Activated CD4-positive, alpha-beta memory T cell treated with anti-CD3 and anti-CD28 coated beads, Interleukin-2, amount 10 ng/mL, durations not matched to agents 7 days and 5 days (primary cell): ENCODE measurements at places on chromosomes 12 and 14. TPM values are rescaled to one million over a fixed set of nuclear protein-coding genes. Genes with fewer than 3 reads are reported as not detected.

IQSEC3 gene
- total RNA-seq: 0.33 TPM

DNA sequence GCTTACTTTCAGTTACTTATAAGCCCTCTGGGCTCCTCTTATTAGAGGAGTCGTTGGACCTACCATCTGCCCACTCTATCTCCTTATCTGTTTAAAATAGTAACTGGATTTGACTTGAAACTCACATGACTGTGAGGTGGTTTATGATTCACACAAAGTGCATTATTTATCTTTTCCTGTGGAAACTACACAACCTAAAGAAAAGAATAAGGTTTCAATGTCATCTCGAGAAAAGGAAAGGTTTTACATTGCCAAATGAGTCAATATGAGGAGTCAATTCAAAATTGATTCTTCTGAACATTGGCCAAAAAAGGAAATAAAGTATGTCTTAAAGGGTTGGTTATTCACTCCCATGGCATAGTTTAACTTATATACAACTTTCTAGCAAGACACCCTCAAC, 225.0 kb upstream of the G2E3 start:
- DNase-seq: no peak
- peaks cover 2% of the 10 kb centered on the region for H3K4me1 ChIP-seq
- no peaks in the 10 kb centered on the region for H3K36me3 ChIP-seq
- no peak overlapping the region for H3K27ac ChIP-seq
- H3K27me3 ChIP-seq: no peaks in the 10 kb centered on the region
- H3K4me3 ChIP-seq: no peak overlapping the region

TFCP2 gene
- 34.3 TPM for total RNA-seq

DNA sequence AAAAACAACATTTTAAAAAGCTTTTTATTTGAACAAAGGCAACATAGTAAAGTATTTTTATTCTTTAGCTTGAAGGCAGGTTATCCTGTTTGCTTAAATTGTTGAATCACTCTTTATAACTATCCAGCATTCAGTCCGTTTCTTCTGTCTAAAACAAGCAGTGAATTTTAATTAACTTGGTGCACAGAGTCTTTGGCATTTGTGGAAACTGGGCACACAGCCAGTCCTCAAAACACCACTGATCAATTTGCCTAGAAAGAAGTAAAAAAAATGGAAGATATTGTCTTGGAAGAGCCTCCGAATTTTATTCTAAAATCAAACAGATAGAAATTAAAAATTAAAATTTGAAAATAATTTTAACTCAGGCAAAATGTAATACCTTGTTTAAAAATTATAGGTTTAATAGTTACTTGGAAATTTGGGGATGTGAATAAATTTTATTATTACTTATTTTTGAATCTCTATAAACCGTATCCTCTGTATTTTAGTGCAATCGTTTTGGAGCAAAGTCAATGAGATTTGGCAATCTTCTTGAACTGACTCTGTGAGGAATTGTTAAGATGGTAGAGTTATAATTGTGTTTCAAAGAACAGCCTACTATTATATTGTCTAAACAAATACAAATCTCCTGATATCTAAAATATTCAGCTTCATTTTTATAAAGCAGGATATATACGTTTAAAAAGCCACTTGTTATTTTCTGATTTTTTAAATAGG, 927.0 kb downstream of the SLC16A7 start:
- no peaks in the 10 kb centered on the region for H3K4me1 ChIP-seq
- H3K36me3 ChIP-seq: no peaks in the 10 kb centered on the region
- H3K27me3 ChIP-seq: no peaks in the 10 kb centered on the region
- no peak for DNase-seq

GRCh38 chr14:20610002-20610765, 19.0 kb upstream of the RNASE12 start:
- H3K4me1 ChIP-seq: peaks cover 16% of the 10 kb centered on the region
- H3K27me3 ChIP-seq: no peaks in the 10 kb centered on the region
- DNase-seq: peak; percentile 74
- H3K27ac ChIP-seq: no peak overlapping the region
- H3K4me3 ChIP-seq: no peak overlapping the region

- H3K27me3 ChIP-seq: no peaks in the 10 kb centered on the region
- H3K36me3 ChIP-seq: peaks cover 58% of the 10 kb centered on the region
- H3K4me3 ChIP-seq: no peak overlapping the region
- no peaks in the 10 kb centered on the region for H3K4me1 ChIP-seq
- DNase-seq: no peak
- no peak overlapping the region for H3K27ac ChIP-seq
These were observed 15.1 kb downstream of the ZC2HC1C start for GRCh38 chr14:75084513-75084912.

DNA sequence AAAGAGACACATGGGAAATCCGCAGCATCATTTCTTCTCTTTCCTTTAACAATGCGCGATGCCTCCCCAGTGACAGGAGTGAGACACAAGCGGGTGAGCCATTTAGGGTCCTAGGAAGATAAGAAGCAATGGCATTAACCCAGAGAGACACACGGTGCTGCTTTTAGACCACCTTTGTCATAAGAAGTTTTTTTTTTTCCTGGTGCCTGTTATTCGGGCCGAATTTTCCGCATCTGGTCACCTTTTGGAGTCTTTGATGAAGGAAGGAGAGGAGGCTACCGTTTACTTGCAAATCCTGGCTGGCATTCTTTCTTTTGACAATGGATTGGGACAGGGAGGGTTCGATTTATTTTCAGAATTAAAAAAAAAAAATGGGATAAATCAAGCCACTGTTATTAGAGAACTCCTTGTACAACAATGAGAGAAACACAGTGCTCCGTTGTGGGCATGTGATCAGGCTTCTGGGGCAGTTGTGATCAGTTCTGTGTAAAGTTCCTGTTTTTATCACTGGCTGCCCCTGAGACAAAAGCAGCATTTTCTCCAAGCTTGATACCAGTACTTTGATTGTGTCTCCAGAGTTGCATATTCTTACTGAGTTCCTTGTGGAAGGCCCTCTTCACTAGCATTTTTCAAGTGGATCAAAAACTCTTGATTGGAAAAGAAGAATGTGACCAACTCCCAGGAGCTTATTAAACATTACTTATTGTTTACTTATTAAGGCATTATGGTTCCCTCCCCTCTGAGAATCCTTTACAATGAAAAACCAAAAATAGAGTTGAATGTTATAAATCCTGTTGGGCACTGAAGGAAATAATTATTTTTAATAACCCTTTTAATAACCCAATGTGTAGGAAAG, 1.1 kb downstream of the DIP2B start:
- no peaks in the 10 kb centered on the region for H3K27me3 ChIP-seq
- peaks cover 7% of the 10 kb centered on the region for H3K36me3 ChIP-seq
- H3K27ac ChIP-seq: peak overlapping the region; percentile 82
- H3K4me3 ChIP-seq: peak overlapping the region; percentile 86

DNA sequence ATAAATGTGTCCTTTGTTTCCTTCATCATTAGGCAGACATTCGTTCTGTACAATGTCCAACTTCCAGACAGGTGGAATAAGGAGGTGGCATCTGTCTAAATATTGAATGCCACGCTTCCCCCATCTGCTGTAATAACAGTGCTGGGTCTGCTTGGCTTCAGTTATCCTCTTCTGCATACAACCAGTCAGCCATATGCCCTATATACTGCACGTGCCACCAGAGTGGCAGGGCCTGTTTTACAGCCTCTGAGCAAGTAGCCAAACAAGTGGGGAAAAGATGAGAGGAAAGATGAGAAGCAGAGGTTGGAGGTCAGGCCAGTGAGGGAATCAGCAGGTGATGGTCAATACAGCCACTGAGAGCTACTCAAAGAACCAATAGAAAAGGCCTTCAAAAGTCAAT, 55.4 kb downstream of the OTX2 start:
- DNase-seq: no peak
- no peak overlapping the region for H3K27ac ChIP-seq
- H3K27me3 ChIP-seq: peaks cover 1% of the 10 kb centered on the region
- no peak overlapping the region for H3K4me3 ChIP-seq
- no peaks in the 10 kb centered on the region for H3K4me1 ChIP-seq
- no peaks in the 10 kb centered on the region for H3K36me3 ChIP-seq

DNA sequence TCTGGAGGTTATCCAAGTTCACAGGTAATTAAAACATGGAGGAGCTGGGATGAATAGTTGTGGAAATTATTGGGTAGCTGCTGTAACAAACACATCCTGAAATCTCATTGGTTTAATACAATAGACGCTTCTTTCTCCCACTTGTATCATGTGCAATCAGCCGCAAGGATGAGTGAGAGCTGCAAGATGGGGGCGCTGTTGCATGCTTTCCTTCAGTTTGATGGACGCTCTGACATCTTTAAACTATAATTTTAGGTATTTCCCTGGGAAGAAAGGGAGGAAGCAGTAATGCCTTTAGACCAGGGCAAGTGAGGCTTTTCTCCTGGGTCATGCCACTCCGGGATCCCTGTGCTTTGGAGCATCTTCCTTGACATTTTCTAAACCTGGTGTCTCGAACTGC, 178.7 kb downstream of the PAWR start:
- no peaks in the 10 kb centered on the region for H3K27me3 ChIP-seq
- DNase-seq: no peak
- no peak overlapping the region for H3K4me3 ChIP-seq
- H3K36me3 ChIP-seq: no peaks in the 10 kb centered on the region

GRCh38 chr12:83245156-83245555, 558.5 kb downstream of the TMTC2 start:
- no peak overlapping the region for H3K27ac ChIP-seq
- no peaks in the 10 kb centered on the region for H3K4me1 ChIP-seq
- no peaks in the 10 kb centered on the region for H3K27me3 ChIP-seq
- no peaks in the 10 kb centered on the region for H3K36me3 ChIP-seq

DNA sequence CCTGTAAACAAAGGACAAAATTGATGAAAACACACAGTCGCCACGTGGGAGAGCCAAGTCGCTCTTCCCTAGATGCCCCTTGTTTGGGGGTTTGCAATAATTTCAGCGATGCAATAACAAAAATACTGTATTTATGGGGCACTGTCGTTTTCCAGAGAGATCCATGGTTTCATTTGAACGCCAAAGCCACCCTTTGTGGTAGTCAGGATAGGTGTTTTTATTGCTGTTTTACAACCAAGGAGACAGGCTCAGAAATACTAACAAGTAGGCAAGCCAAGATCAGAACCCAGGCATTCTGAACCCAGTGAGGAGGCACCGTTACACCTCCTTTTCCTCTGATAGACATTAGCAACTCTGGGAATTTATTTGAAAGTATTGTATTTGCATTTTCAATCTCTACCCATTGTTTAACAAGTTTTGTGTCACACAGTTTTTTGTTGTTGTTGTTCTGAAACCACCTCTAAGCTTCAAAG, 831 bp upstream of the BTBD7 start:
- H3K27me3 ChIP-seq: no peaks in the 10 kb centered on the region
- H3K4me1 ChIP-seq: peaks cover 42% of the 10 kb centered on the region
- H3K36me3 ChIP-seq: no peaks in the 10 kb centered on the region

DNA sequence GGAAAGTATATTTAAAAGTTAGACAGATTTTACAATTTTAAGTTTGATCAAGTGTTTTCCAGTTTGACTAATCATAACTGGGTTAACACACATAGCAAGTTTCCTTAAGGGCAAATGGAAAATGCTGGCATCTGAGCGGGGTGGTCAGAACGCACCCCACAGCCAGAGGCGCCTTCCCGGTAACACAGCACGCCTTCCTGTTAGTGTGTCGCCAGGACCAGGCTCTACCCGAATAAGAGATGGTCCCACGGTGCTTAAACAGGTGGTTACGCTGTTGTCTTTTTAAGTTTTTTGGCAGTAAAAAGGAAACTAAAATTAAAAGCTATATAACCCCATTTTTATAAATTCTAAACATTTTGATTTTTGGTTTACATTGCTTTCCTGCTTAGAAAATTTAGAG, 28.0 kb downstream of the BDKRB1 start:
- H3K27me3 ChIP-seq: no peaks in the 10 kb centered on the region
- DNase-seq: no peak
- H3K4me3 ChIP-seq: no peak overlapping the region
- H3K4me1 ChIP-seq: no peaks in the 10 kb centered on the region
- H3K27ac ChIP-seq: no peak overlapping the region

- H3K27ac ChIP-seq: no peak overlapping the region
- H3K36me3 ChIP-seq: no peaks in the 10 kb centered on the region
- DNase-seq: no peak
- no peak overlapping the region for H3K4me3 ChIP-seq
These were observed 20.7 kb downstream of the KRT85 start for GRCh38 chr12:52346593-52346992.

DNA sequence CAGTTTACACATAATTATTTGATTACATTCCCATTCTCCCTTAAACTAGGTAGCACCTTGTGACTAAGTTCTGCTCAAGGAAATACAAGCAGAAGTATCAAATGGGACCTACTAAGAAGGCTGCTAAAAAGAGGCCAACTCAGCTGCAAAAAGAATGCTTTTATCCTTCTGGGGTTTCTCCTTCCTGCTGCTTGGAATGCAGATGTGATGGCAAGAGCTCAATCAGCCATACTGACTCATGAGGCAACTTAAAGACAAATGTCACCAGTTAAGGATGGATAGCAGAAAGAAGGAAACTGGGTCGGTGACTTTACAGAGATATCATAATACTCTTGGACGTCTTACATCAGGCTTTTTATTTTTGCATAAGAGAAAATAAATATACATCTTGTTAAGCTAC, 38.0 kb upstream of the RAP1B start:
- no peak overlapping the region for H3K27ac ChIP-seq
- no peak for DNase-seq
- H3K4me3 ChIP-seq: no peak overlapping the region
- H3K27me3 ChIP-seq: peaks cover 3% of the 10 kb centered on the region
- peaks cover 12% of the 10 kb centered on the region for H3K4me1 ChIP-seq
- peaks cover 2% of the 10 kb centered on the region for H3K36me3 ChIP-seq

GALNT4 gene
- 23.3 TPM for total RNA-seq

GRCh38 chr12:49367381-49368239, at the start of gene SPATS2:
Gene SPATS2 (plus strand): TSS chr12:49367462. CDS start chr12:49461013, 93,551 bp downstream.
- H3K27ac ChIP-seq: peak within 1 kb of the TSS; percentile 93
- DNase-seq: no peak
- H3K36me3 ChIP-seq: peaks cover 8% of the 10 kb centered on the region

CIDEB gene
- 39.6 TPM for total RNA-seq

GRCh38 chr14:53855574-53855973, 101.1 kb downstream of the BMP4 start:
- no peak overlapping the region for H3K4me3 ChIP-seq
- DNase-seq: no peak
- no peaks in the 10 kb centered on the region for H3K36me3 ChIP-seq
- no peaks in the 10 kb centered on the region for H3K27me3 ChIP-seq
- H3K27ac ChIP-seq: no peak overlapping the region

DNA sequence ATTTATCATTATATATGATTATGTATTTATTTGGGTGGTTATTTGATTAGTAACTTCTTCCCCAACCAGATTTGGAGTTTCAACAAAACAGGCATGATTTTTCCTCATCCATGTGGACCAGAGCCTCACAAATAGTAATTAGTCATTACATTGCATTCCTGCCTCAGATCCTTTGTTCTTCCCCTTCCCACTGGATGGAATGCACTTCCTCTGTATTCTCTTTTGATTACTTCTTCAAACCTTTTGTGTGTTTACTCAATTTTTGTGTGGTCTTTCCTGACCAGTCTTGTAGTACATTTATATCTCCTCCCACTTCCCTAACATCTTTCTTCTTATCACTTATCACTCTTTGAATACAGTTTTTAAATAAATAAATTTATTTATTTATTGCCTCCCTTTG, 15.5 kb downstream of the SYT1 start:
- H3K27me3 ChIP-seq: no peaks in the 10 kb centered on the region
- no peaks in the 10 kb centered on the region for H3K4me1 ChIP-seq
- H3K4me3 ChIP-seq: no peak overlapping the region
- no peak overlapping the region for H3K27ac ChIP-seq

RNASE3 gene
- not detected for total RNA-seq

- H3K36me3 ChIP-seq: no peaks in the 10 kb centered on the region
- H3K4me1 ChIP-seq: no peaks in the 10 kb centered on the region
- no peak overlapping the region for H3K4me3 ChIP-seq
These were observed 57.2 kb downstream of the LTBP2 start for GRCh38 chr14:74554742-74555362.

- no peak for DNase-seq
- H3K4me3 ChIP-seq: no peak overlapping the region
These were observed 148.4 kb downstream of the RPAP3 start for GRCh38 chr12:47557386-47557785.
